ENCODE measurements at places on chromosomes 3 and 15.

DNA sequence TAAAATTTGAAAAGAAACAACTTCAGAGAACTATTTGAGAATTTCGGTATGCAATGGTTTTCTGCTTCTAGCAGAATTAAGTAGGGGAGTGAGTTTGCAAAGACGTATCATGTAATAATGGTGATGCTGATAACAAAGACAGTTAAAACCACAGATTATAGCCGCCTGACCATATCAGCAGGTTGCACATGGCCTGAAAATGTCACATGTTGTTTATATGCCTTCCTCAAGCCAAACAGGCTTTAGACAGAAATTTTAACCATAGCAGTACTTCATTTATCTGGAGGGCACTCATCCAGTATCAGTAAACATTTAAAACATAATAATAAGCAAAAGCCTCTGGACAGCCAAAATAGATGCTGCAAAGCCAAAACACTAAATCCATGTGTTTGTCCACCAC lies 131.7 kb downstream of the RYR3 start:
- DNase-seq, result no peak

DNA sequence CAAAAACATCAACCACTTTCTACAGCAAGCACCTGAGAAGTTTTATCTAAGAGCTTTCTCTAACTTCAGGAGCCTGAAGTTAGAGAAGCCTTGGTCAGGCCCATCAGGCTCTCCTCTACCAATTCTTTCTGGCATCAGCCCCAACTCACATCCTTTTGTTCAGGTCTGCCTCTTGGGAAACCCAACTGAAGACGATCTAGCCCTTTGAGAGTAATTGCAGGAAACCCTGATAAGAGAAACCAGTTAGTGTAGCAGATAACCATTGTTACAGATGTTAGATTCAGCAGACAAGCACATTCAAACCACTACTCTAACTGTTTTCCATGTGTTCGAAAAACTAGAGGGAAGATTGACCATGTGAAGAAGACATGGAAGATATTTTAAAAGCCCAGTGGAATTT lies 27.0 kb upstream of the DYNC1LI1 start:
- DNase-seq, result no peak

DNA sequence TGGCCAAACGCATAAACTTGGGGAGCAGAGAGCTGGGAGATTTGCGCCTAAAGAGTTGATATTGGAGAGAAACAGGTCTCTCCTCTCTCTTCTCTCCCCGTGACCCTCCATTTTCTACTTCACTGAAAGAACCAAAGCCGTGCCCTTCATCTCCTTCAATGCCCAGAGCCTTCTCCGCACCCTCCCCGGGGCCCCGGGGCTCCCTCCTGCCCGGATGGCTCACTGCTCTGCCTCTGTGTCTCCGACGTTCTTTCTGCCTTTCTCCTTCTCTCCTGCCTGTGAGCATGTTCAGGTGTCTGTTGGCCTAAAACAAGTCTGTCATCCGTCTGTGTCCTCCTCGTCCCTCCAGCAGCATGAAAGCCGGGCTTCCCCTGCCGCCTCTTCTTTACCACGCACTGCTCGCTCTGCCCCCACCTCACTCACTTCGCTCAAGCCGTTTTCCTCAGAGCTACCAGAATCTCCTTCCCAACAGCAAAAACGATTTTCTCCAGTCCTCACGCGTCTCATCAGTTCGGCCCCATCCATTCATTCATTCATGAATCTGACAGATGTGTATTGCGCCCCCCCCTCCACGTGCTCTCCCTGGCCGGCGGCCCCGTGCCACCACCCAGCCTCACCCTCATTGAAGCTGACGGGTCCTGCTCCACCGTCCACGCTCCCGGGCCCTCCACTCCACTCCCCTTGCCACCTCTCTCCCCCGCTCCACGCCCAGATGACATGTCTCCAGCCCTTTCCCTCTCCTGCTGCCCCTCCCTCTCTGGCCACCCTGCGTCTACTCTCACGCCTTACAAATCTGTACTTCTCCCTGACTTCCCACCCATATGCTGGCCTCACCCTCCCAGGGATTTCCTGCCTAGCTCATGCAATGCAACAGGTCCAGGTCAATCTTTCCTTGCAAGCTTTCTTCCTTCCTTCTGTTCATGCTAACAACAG lies 10.2 kb downstream of the MUC4 start:
- no peak for DNase-seq

DNA sequence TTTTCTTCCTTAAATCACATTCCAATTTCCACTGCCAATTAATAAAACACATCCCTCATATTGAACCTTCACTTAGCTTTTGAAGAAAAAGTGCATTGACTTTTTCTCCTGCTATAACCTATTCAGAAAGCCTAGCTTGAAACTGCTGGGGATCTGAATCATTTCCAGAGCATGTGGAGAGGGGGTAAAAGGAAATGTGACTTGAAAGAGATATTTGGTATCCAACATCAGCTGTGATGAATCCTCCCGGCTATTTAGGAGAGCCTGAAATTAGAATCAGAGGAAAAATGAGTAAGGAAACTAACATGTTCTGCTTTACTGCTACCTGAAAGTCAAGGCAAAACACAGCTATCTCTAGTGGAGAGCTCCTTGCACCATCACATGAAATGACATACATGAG lies 2.6 kb upstream of the GNB5 start:
- no peak for DNase-seq

GRCh38 chr3:140420621-140421357 lies 257.1 kb upstream of the TRIM42 start:
- peak; percentile 46 for DNase-seq

GRCh38 chr3:89058371-89058770 lies 49.0 kb upstream of the EPHA3 start:
- no peak for DNase-seq

DNA sequence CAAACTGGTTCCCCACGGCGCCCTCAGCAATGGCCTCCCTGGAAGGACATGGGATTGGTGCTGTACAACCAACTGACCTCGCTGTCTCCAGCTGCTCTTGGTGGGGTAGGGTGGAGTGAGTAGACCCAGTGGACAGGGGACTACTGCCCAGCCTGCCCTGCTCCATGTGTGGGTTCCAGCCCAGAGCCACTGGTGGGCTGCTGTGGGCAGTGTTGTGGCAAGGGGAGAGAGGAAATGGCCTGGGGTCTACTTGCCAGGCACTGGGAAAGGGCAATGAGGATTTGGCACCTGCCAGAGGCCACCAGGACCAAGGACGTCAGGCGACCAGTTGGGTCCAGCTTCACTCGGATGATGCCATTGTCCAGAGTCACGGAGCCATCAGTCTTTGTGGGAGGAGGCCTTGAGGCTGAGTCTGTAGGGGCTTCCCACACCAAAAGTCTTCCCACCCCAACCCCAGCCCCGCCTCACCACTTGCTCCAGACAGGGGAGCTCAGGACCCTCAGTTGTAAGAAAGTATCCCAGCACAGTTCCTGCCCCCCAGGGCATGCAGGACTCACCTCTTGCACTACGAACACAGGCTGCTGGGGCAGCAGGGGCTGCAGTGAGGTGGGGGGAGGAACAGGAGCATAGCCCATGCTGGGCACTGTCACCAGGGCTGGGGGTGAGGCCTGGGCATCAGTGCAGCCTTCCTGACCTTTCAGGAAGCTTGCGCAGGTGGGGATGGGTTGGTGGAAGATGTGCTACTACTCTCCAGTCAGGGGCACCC lies 9.5 kb downstream of the MAN2C1 start:
- DNase-seq, result no peak

Data from skeletal muscle cell (primary cell).